ENCODE measurements at places on chromosomes 1 and 21. TPM values are rescaled to one million over a fixed set of nuclear protein-coding genes. Genes with fewer than 3 reads are reported as not detected.

TOR1AIP2 gene
- 92.1 TPM for total RNA-seq

REG4 gene
- not detected for total RNA-seq

SPATA21 gene
- not detected for total RNA-seq

SGIP1 gene
- 0.11 TPM for total RNA-seq

C1orf94 gene
- not detected for total RNA-seq

HIVEP3 gene
- total RNA-seq: 0.71 TPM

AMY1C gene
- total RNA-seq: not detected

TMCO4 gene
- 10.8 TPM for total RNA-seq

IGSF9 gene
- 11.9 TPM for total RNA-seq

ARTN gene
- 138 TPM for total RNA-seq

KIF14 gene
- 24.9 TPM for total RNA-seq

FCRLB gene
- 0.51 TPM for total RNA-seq

AGMAT gene
- 1.1 TPM for total RNA-seq

ACKR1 gene
- not detected for total RNA-seq

CELA2A gene
- total RNA-seq: not detected

MRTO4 gene
- 78.4 TPM for total RNA-seq

LCE2C gene
- total RNA-seq: 0.34 TPM

HHAT gene
- total RNA-seq: 4.2 TPM

FAM163A gene
- total RNA-seq: not detected

LRRIQ3 gene
- 2.1 TPM for total RNA-seq

OXCT2 gene
- 0.20 TPM for total RNA-seq

OR2L13 gene
- total RNA-seq: not detected

LCA5L gene
- total RNA-seq: 0.42 TPM

PTPN22 gene
- total RNA-seq: 0.17 TPM

ETNK2 gene
- 14.4 TPM for total RNA-seq

WNT2B gene
- 0.74 TPM for total RNA-seq

SLC35A3 gene
- 20.7 TPM for total RNA-seq

KIF26B gene
- 1.9 TPM for total RNA-seq

KCNH1 gene
- total RNA-seq: not detected

KRTAP21-3 gene
- not detected for total RNA-seq

TRIM62 gene
- 4.4 TPM for total RNA-seq

EIF4G3 gene
- total RNA-seq: 42.4 TPM

UTP25 gene
- total RNA-seq: 9.2 TPM

IKBKE gene
- total RNA-seq: 14.2 TPM

ADAMTS1 gene
- 69.7 TPM for total RNA-seq

POGK gene
- total RNA-seq: 33.0 TPM

DMBX1 gene
- total RNA-seq: not detected

KAZN gene
- 8.7 TPM for total RNA-seq

GOLT1A gene
- 0.85 TPM for total RNA-seq

CR1 gene
- total RNA-seq: not detected

LRRC53 gene
- total RNA-seq: not detected

DNM3 gene
- 2.1 TPM for total RNA-seq

SLC45A3 gene
- total RNA-seq: 5.1 TPM

C1QTNF12 gene
- total RNA-seq: 1.0 TPM

PDE4B gene
- total RNA-seq: not detected

LCE1A gene
- total RNA-seq: 0.44 TPM

SPRR2D gene
- total RNA-seq: 8.7 TPM

FRRS1 gene
- 13.0 TPM for total RNA-seq

S100A8 gene
- total RNA-seq: 4.1 TPM

STX12 gene
- 22.5 TPM for total RNA-seq

PKP1 gene
- total RNA-seq: 153 TPM

ATP1A1 gene
- total RNA-seq: 174 TPM

ARHGAP29 gene
- 172 TPM for total RNA-seq

MACF1 gene
- total RNA-seq: 151 TPM

ADORA1 gene
- total RNA-seq: 0.21 TPM

TMEM63A gene
- 12.0 TPM for total RNA-seq

RBP7 gene
- total RNA-seq: 6.7 TPM

TP73 gene
- 0.78 TPM for total RNA-seq
